ENCODE measurements at places on chromosomes 7 and 10.

DNA sequence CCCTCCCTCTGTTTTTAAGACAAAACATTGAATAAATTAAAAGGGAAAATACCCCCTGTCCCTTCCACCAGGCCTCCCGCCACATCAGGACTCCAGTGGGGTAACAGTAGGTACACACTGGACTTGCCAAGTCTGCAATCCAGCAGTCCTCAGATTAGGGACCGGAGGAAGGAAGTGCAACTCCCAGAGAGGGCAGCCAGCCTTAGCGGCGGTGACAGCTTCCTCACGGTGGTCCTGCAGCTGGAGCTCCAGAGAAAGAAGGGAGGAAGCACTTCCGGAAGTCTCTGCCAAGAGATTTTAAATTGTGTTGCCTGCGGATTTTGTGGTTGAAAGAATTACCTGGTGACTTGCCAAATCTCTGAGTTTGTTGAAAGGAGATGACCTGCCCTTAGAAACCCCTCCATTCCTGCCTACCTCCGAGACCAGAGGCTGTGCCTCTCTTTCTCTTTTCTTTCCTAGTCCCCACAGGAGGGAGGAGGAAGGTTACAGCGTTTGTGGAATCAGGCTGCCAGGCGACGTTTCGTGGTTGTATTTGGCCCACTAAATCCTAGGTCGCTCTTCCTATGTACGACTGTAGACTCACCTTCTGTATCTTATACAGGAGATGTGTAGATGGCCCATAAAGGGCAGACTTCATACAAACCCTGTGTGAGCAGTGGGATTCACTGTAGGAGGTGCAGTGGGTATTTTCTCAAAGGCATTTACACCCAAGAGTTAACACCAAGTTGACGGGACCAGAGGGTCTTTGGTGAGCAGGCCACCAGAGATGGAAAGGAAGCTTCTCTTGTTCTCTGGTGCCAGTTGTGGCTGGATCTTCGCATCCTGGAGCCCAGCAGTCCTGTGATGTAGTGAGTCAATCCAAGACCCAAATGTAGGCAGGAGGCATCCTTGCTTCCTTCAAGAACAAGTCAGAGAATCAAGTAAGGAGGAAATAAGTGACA lies 77.9 kb downstream of the INSIG1 start:
- DNase-seq: no peak

DNA sequence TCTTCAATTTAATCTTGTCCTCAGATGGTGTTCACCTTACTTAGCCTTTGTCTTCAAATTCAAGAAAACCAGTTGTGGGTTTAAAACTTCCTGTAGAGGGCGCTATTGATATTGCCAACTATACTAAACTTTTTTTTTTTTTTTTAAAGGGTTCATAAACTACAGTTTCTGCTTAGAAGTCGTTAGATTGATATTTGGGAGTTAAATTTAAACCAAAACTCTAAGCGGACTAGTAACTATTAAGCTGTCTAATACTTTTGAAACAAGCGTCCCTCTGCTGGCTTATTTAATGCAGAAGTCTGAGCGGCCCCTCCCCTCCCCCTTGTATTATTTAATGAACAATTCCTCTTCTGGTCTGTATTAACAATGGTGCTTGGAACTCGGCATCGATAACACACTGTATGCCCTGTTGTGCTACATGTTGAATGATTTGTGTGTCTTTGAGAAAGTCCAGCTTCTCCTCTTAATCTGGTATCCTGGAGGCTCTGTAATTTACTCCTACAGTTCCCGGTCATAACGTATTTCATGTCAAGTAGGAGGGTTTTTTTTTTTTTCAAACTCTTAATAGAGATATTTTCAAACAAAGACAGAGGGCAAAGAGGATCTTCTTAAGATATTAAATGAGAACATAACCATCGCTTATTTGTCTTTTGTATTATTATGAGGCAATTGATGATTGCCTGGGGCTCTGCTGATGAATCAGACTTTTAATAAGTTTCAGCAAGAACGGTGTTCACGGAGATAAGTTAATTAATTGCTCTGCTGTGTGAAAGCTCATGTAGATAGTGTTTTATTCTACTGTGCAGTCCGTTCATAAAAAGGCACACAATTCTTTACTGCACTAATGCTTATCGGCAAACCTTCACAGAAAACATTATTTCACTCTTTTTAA lies 22.6 kb upstream of the CREB5 start:
- DNase-seq: no peak

DNA sequence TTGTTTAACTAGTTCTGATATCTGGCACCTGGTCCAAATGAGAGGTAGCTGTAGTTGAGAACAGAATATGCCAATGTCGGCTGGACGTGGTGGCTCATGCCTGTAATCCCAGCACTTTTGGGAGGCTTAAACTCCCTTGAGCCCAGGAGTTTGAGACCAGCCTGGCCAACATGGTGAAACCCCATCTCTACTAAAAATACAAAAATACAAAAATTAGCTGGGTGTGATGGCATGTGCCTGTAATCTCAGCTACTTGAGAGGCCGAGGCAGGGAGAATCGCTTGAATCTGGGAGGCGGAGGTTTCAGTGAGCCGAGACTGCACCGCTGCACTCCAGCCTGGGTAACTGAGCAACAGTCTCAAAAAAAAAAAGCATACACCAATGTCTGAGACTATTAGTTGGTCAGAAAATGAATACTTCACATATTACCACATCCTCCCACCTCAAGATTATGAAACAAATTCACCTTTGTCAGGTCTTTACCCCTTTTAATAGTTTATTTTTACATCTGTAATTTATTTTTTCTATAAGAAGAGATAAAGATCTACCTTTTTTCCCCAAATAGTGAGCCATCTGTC lies 38.8 kb downstream of the EPC1 start:
- no peak for DNase-seq

DNA sequence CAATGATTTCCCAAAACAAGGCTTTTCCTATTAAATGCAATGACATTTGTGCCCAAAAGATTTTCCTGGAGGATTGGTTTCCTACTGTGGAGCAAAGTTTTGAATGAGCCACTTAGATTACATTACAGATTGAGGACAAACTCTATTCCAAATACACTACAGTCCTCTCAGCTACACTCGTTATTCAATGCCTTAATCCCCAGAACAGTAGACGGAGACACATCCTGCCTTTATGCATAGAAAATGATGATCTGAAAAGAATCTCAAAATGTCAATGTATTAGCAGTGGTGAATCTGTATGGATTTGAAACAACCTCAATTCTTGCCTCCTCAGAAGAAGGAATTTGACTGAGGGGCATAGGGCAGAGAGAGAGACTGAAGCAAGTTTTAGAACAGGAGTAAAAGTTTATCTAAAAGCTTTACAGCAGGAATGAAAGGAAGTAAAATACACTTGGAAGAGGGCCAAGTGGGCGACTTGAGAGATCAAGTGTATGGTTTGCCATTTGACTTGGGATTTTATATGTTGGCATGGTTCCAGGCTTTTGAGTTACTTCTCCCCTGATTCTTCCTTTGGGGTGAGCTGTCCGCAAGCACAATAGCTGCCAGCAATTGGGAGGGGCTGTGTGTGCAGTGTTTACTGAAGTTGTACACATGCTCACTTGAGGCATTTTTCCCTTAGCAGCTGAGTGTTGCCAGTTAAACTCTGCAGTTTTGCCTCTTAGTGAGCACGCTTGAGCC lies 891.9 kb upstream of the MBL2 start:
- DNase-seq: no peak

GRCh38 chr7:108408296-108408991 lies 47.8 kb downstream of the NRCAM start:
- no peak for DNase-seq

DNA sequence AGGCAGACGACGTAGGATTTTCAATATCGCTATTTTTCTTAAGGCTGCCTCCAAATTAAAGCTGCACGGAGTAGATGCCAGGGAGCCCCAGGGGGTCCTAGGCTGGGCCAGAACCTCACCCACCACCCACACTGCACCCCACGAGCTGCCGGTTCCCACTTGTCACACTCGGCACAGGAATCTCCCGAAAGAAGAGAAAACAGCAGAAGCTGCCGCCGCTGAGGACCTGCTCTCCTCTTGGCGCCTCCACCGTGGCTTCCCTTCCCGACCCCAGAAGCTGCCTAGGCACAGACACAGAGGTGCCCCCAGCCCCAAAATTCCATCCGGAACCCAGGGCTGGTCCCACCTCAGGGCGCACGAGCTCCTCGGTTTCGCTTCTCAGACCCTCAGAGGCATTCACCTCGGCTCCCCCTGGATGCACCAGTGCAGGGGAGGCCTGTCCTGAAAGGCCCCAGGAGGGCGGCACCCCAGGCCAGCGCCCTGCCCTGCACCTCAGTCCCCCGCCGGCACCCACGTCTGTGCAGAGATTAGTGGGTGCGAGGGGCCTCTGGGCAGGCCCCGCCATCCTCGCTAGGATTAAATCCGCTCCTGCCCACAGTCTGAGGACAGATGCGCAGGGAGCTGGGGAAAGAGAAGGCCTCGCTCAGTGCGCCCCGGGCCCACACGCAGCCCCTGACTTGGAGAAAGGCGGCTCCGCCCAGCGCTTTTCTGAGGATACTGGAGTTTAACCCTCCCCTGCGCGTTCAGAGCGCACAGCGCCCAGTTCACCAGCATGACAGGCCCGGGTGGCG lies 99.2 kb downstream of the PTPRN2 start:
- DNase-seq: no peak

DNA sequence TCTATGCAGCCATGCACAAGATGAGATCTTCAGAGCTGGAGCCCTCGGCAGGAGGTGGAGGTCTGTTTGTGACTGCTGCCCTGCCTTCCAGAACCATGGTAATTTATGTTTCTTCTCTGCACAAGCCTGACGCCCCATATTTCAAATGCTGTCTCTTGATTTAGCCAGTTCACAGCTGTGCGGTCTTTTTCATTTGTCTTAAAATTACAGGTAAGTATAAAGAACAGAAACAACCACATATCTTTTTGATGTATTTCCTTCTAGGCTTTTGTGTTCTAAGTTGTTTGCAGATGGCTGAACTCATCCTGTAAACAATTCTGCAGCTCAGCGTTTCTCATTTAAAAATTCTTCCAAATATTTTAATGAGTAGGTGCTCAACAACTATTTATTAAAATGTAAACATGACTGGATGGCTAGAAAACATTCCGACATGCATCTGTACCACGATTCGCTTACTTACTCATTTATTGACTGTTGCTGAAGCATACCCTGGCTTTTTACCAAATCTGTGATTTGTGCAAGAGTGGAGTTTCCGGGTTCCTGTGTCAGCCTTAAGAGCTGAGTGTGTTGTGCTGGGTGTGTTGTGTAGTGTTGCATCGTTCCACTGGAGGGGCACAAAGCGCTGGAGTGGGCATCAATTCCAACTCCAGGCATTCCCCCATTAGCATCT lies 58.9 kb downstream of the PIP4K2A start:
- no peak for DNase-seq

DNA sequence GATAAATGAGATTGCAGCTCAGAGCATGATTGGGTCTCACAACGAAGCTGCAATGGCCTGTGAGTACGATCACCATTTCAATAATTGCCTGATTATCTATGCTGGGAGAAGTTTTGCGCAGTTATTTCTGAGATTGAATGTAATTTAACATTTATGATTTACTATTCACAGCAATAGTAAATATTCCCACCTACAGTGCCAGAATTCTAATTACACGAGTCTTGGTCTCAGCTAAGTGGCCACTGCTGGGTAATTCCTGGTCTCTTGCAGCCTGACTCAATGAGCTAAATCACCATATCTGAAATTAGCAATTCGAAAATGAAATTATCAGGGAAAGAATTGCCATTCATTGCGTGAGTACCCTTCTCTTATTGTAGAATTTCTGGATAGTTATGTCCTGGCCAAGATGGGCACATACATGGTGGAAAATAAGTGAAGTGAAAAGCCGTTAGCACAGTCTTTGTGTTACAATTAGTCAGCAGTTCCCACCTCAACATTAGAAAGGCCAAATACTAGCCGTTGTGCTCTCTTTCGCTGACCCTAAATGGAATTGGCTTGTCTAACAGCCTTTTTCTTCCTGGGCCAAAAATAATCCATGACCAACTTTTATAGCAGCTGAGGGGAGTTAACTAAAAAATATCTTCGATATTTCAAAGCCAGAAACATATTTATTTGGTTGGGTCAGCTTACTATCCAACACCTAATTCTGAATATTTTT lies 681.0 kb upstream of the C7orf33 start:
- DNase-seq: no peak

- no peak for DNase-seq
These were observed 948 bp downstream of the TMEM229A start for GRCh38 chr7:124031919-124032318.

- DNase-seq: no peak
These were observed 2.0 kb downstream of the VOPP1 start for GRCh38 chr7:55570218-55570873.

DNA sequence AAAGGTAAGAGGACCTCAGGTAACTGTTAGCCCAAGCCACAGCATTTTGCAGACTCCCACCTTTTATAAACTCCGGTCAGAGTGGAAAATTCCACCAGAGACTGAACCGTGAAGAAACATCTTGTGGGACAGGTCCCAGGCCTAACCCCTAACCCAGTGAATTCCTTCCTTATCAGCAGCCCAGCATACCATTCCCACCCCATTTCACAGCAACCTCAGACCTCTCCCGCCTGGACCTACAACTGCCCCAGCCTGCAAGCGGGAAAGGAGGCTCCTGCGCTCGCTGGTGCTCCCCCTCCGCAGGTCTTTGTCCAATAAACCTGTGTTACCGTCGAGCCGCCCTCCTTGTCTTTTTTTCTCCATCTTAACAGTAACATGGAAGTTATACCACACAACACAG lies 736.6 kb downstream of the MAGI2 start:
- no peak for DNase-seq

- no peak for DNase-seq
These were observed 713.7 kb upstream of the POT1 start for GRCh38 chr7:125643302-125643701.

DNA sequence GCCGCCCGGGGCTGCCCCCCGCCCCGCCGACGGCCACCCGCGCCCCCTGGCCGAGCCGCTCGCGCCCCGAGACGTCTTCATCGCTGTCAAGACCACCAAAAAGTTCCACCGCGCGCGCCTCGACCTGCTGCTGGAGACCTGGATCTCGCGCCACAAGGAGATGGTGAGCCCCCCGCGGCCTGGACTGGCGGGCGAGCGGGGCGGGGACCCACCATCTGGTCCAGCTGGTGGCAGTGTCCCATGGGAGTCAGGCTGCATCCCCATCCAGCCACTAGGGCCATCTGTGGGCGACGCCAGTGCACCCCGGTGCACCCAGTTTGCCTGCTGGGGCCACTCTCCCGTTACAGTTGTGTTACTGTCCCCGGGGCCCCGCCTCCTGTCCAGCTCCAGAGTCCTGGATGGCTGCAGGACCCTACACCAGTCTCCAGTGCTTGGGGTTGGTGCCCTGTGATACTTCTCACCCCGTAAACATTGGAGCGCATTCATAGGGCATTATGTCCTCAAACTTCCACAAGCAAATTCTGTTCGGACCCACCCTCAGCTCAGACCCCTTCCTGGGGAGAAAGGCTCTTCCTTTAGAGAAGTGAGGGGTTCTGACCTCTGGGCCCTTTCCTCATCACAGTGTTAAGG lies 672 bp downstream of the LFNG start:
- no peak for DNase-seq

All from stimulated activated CD4-positive, alpha-beta T cell treated with anti-CD3 and anti-CD28 coated beads, Interleukin-15, amount 100 ng/mL, for 1 hour (primary cell).